ENCODE measurements at places on chromosomes 16 and 17.
A peak's percentile ranks its signal among the peaks of the same experiment; 100 is the strongest.

DNA sequence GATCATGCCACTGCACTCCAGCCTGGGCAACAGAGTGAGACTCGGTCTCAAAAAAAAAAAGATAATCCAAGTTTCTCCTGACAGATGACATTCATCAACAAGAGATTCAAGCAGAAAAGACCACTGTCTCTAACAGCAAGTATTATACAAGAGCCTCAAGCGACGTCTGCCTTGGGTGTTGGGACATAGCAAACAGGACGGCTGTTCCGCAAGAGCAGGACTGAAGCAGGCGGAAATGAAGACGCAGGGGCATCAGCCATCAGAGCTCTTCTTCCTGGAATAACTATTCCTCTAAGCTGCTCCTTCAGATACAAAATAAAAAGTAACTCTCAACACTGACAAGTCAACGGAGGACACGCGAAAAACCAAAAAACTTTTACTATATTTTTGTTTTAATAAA is 54.0 kb downstream of the ANKRD11 start:
- DNase-seq, result no peak

GRCh38 chr17:63042256-63042812 is 76.3 kb downstream of the TANC2 start:
- DNase-seq, result no peak

GRCh38 chr16:19238406-19238805 is 47.1 kb upstream of the CLEC19A start:
- no peak for DNase-seq

DNA sequence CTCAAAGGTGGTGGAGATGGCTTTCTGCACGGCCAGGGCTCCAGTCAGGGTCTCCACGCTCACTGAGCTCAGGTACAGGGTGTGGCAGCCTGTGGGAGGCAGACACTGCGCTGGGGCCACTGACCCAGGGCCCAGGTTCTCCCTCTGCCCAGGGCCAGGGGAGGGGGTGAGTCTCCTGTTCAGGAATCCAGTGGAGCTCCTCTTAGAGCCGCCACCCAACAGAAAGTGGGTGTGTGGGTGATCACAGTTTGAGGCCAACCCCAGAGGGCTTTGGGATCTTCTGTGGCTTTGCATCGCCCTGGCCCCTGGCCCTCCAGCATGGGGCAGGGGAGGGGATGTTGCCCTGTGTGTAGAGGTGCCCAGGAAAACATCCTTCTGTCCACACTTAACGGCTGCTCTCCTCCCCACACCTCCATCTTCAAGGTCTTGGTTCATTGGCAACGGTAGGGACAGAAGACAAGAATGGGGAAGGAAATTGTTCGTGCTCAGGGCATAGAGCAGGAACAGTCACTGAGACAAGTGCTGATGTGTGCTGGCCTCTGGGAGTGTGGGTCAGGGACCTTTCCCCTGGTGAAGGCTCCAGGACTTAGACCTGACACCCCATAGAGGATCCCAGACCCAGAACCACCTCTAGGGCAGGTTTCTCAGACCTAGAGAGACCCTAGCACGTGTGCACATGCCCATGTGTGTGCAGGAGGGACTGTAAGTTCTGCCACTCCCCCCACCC is 21.5 kb downstream of the TNS4 start:
- no peak for DNase-seq

GRCh38 chr17:9271989-9272388 is 250.7 kb downstream of the NTN1 start:
- no peak for DNase-seq

GRCh38 chr17:51257150-51258081 is 2.4 kb downstream of the MBTD1 start:
- DNase-seq, result no peak

- no peak for DNase-seq
Observed at GRCh38 chr17:51820252-51820651, 338.3 kb downstream of the CA10 start.

- DNase-seq, result no peak
Observed at GRCh38 chr16:9311303-9311954, 220.0 kb downstream of the HAPSTR1 start.

DNA sequence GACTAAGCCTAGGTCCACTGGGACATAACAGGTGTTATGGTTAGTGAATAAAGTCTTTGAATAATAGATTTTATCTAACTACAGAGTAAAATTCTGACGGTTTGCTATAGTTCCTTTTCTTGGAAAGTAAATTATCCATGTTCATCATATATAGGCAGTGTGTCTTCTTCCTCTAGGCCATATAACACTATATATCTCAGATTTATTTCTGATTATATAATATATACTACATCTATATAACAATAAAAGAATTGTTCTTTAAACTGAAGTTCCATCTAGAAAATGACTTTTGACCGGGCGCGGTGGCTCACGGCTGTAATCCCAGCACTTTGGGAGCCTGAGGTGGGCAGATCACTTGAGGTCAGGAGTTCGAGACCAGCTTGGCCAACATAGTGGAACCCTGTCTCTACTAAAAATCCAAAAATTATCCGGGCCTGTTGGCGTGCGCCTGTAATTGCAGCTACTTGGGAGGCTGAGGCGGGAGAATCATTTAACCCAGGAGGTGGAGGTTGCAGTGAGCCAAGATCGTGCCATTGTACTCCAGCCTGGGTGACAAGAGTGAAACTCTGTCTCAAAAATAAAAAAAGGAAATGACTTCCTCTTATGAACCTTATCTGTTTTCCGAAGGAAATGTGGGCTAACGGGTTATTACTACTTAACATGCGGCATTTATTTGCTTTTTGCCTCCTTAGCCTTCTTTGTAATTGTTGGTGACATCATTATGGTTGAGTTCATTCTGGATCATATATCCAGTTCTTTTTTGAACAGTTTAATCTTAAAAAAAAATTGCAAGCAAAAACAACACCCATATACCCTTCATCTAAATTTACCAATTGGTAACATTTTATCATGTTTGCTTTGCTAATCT is 29.2 kb downstream of the NOL11 start:
- DNase-seq, result no peak

- DNase-seq, result no peak
Observed at GRCh38 chr16:576197-576822, 6.5 kb downstream of the PIGQ start.

- DNase-seq, result no peak
Observed at GRCh38 chr16:69610356-69610755, 44.6 kb downstream of the NFAT5 start.

DNA sequence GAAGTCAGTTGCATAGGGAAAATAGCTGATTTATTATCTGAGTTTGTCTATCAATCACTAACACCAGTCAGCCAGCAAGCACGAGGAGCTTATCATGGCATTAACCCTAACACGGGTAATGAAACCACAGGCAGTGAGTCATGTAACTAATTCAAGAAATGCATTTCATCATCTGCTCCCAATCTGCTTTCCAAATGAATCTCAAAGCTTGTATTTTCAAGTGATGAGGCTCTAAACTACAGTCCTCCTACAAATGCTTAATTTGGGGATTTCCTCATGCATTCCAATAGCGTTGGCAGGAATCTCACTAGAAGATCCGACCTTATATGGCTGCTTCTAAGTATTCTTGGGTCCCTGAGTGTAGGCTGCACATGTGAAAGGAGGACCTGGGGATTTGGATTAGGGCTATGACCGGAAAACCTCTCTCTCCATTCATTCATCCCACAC is 118.4 kb upstream of the HSBP1 start:
- DNase-seq, result no peak

DNA sequence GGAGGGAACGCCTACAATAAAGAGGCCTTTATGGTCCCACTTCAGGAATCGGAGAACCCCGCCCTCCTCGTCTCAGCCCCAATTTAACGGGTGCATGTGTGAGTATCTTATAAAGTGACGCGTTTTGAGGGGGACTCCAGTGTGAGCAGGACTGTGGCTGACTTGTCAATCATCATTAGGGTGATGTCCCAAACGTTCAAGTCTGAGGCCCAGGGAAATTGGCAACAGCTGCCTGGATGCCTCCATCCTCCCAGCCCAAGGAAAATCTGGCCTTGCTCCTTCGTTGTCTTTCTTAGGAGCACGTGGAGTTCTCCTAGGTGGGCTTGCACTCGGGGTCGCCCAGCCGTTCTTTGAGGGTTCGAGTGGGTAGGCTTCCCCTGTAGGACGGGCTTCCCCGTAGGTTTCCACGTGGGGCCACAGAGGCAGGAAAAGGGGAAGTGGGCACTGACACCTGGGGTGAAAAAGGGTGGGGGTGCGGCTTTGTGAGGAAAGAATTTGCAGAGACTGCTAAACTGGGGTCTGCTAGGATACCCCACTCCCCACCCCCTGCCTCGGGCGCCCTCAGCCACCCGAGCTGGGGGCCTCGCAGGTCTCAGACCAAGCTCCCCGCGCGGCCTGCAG is 561 bp upstream of the HERPUD1 start:
- DNase-seq, result no peak

GRCh38 chr17:75688209-75688825 is 21.2 kb downstream of the SAP30BP start:
- no peak for DNase-seq

GRCh38 chr17:3043737-3044365 is 19.6 kb downstream of the OR1D5 start:
- DNase-seq, result peak; percentile 46

- DNase-seq, result peak; percentile 59
Observed at GRCh38 chr17:18184143-18185031, 759 bp downstream of the ALKBH5 start.

DNA sequence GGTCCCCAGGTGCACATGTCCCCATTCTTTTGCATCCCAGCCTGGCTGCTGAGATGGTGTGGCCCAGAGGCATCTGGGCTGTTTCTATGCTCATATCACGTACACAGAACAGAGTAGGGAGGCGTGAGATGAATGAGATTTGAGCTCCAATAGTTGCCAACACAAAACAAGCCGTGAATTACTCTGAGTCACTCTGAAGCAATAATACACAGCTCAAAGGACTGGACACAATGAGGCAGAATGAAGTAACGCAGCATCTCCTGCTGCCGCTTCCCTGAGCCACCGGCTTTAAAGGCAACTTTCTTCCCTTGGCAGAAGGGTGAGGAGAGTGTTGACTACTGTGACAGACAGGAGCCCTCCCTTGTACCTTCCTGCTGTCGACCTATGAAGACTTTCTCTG is 33.9 kb upstream of the CLEC18B start:
- DNase-seq, result no peak

GRCh38 chr16:869823-870641 is 69.5 kb upstream of the GNG13 start:
- no peak for DNase-seq

DNA sequence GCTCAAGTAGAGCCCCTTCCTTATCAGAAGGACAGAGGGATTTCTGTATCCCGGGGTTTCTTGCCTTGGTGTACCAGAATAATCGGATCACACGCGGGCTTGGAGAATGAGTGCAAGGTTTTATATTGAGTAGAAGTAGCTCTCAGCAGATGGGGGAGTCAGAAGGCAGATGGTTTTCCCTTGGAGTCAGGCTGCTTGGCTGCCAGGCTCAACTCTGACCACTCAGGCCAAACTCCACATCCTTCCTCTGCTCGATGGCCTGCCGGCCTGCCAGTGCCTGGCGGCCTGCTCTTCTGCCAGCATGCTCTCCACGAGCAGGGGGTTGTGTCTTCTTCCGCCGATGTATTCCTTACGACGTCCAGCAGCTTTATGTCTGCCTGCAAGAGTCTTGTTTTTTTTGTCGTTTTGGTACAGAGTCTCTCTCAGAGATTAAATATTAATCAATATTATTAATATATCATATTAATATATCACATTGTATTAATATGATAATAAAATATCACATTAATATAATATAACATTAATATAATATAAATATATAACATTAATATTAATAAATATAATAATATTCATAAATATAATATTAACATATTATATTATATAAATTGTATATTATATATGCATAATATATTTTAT is 229.2 kb upstream of the WSCD1 start:
- DNase-seq, result no peak

DNA sequence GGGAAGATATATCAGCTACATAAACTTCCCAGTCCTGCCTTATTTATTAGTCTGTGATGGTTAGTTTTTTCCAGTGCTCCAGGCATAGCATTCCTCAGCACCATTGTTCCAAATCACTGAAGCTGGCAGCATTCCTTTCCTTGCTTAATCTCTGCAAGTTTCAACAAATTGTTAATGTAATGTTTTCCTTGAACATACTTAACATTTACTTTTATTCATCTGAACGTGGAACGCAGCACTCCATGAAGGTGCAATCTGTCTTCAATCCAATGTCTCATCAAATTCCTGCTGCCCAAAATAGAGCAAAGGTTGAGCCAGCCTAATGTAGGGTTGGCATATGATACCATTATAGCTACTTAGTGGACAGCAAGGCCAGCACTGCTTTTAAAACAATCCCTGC is 441.1 kb upstream of the RBFOX1 start:
- no peak for DNase-seq

DNA sequence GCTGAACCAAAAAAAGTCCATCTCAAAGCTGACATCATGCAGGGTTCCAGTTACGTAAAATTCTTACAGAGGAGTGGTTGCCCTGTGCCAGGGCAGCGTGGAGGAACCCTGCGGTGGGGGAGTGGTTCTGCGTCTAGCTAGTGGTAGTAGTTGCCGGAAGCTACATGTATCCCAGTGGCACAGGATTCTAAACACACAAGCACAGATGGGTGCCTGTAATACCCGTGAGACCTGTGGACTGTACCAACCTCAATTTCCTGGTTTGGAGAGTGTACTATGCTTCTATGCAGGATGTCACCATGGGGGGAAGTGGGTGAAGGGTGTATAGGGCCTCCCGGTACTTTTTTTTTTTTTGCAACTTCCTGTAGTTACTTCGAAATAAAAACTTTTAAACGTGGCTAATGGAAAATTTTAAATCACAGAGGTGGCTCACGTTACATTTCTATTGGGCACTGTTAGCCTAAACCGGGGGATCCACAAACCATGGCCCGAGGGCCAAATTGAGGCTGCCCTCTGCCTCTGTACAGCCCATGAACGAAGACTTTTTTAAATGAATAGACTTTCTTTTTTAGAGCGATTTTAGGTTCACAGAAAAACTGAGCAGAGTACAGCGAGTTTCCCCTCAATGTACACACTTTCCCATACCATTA is 38.5 kb downstream of the TBC1D16 start:
- peak; percentile 96 for DNase-seq

DNA sequence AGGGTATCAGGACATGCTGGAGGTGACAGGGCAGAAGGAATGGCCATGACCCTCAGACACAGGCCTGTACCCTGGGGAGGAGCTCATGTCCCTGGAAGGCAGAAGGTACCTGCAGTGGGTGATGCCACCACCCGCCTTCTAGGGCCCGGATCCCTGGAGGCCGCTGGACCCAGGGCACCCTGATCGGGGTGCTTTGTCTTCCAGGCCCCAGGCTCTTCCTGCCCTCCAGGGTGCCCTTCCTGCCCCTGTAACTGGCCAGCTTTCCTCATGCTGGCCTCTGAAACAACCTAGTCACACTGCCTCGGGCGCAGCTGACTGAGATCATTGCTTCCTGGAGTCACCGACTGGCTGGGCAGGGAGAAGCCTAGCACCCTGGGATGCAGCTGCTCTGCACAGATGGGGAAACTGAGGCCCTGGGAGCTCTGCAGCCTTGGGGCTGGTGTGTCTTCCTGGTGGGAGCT is 5.8 kb downstream of the ADCY7 start:
- no peak for DNase-seq

Data from DND-41 (cell line).